Kidney epithelial cell (primary cell): ENCODE measurements at places on chromosomes 16 and 17. TPM values are rescaled to one million over a fixed set of nuclear protein-coding genes. Genes with fewer than 3 reads are reported as not detected.

The CCL4 gene
- 0.27 TPM in 1 of 2 replicates, not detected in the other for total RNA-seq

The CCL17 gene
- not detected in 2 replicates for total RNA-seq

The SPIRE2 gene
- 1.2 and 1.4 TPM in 2 replicates for total RNA-seq

The MEOX1 gene
- 0.62 and 2.6 TPM in 2 replicates for total RNA-seq

The IRF8 gene
- 2.2 and 5.4 TPM in 2 replicates for total RNA-seq

The CDC6 gene
- 7.9 and 8.8 TPM in 2 replicates for total RNA-seq

The CRYBA1 gene
- total RNA-seq = not detected in 2 replicates

GRCh38 chr17:76547183-76547641, 7.4 kb downstream of the PRCD start:
- no peak for DNase-seq

GRCh38 chr16:15776572-15776971, 80.3 kb downstream of the MYH11 start:
- no peak for DNase-seq

DNA sequence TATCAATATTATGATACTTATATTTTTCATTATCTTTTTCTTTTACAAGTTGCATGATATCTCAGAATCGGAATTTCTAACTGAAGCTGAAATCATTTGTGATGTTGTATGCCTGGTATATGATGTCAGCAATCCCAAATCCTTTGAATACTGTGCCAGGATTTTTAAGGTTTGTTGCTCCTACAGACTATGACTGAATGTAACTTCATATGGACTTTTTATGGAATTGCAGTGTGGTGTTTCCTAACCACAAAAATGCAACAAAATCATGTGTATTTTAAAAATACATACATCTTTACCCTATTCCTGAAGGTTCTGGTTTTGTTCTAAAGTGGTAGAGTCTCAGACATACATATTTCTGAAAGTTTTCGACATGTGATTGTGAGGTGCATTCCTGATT, 58.8 kb upstream of the RHBDL3 start:
- no peak for DNase-seq

DNA sequence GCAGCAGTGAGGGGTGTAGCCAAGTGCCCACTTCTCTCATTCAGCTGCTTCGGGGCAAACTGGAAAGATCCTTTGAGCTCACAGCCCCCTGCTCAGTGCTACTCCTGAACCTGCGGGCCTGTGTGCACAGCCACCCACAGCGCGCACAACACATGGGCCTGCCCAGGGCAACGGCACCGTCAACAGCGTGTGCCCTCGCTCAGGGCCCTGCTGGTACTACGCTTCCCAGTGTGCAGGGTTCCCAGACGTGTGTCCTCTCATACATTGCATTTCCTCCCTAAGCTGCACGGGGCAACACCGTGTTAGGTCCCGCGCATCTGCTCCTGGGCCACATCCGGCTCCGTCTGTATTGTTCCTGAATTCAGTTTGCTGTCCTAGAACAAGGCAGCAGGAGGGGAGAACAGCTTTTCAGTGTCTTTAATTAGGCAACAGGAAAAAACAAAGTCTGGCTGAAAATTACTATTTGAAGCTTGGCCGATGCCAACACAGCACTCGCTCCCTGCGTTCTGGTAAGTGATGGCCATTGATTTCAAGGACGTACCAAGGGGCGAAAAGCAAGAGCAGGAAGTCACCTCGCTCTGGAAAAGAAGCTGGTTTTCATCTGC, 15.2 kb downstream of the MRM3 start:
- no peak for DNase-seq

GRCh38 chr16:78695391-78695790, 595.9 kb downstream of the WWOX start:
- DNase-seq = no peak

- no peak for DNase-seq
Measured at GRCh38 chr16:78877114-78877655, 723.4 kb downstream of the MAF start.

GRCh38 chr17:59538195-59538909, 27.1 kb upstream of the DHX40 start:
- DNase-seq = no peak
